ENCODE measurements at places on chromosomes 5 and 9.

DNA sequence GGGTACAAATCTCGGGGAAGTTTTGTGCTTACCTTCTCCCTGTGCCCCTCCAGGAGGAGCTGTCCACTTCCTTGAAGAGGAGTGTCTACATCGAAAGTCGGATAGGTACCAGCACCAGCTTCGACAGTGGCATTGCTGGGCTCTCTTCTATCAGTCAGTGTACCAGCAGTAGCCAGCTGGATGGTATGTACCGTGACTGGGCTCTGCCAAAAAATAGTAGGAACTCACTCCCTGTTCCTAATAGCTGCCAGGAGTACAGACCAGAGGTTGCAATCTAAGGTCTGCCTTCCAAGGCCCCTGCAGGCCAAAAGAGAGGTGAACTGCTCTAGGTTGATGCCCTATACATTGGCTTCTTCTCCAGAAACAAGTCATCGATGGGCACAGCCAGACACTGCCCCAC lies 3.9 kb downstream of the KIF20A start:
- DNase-seq, result no peak

GRCh38 chr5:144403058-144403457 lies 232.4 kb downstream of the KCTD16 start:
- DNase-seq, result no peak

- no peak for DNase-seq
Observed at GRCh38 chr9:110142253-110142652, 65.7 kb downstream of the C9orf152 start.

GRCh38 chr5:105453216-105453807 lies 1890.7 kb upstream of the NUDT12 start:
- no peak for DNase-seq

- DNase-seq, result no peak
Observed at GRCh38 chr9:75200892-75201470, 112.7 kb downstream of the OSTF1 start.

- no peak for DNase-seq
Observed at GRCh38 chr5:179336126-179336870, 9.0 kb downstream of the ADAMTS2 start.

DNA sequence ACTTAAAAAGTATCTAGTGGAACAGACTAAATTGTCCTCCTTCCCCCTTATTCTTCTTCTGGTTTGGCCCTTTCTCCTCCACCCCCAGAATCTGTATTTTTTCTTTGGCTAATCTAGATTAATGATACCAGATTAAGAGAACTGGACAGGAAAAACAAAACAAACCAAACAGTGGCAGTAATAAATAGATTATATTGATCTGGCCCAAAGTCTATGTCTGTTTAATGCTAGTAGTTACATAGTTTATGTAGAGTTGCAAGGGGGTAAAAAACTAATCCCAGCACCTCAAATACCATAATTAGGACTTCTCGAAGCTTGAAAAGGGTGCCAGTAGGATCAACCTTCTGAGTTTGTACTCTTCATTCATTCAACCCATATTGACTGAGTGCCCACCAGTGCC lies 104.5 kb downstream of the ARL15 start:
- DNase-seq, result no peak

GRCh38 chr5:93151896-93152295 lies 429.1 kb downstream of the NR2F1-AS1 start:
- DNase-seq, result no peak

DNA sequence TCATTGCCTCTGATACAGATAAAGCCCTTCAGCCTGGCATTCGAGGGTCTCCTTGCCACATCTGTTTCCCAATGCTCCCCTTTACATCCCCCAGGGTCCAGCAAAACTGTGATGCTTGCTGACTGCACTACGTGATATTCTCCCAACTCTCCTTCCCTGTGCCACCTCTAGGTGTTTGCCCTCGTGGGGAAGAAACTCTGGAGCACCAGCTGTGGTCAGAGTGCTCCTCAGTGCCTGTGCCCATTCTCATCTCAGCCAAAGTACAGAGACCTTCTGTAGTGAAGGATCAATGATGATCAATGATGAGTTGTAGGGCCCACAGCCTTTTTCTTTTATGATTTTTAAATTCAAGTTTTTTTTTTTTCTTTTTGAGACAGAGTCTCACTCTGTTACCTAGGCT lies 40.3 kb upstream of the MELK start:
- DNase-seq, result no peak

- no peak for DNase-seq
Observed at GRCh38 chr5:83662558-83662957, 58.1 kb downstream of the HAPLN1 start.

DNA sequence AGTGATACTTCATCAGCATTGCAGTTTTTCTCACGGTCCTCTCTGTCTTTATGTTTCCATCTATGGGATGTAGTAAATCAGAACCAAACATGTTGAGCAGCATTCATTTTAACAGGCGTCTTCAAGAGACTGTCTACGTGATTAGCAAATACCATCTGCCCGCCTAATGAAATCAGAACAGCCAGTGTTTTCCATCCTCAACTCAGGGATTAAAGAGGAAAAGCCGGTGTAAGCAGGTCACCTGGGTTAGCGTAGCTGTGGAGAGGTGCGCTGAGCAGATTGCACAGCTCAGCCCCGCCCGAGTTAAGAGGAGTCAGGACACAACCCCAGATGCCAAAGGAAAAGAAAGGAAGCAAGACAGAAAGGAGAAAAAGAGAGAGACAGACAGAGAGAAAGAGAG lies 54.3 kb upstream of the ANKRD33B start:
- DNase-seq, result no peak

- DNase-seq, result no peak
Observed at GRCh38 chr5:131945551-131946168, at the start of gene MEIKIN. TSS of gene MEIKIN (minus strand) at chr5:131945663. CDS start at chr5:131945505, 158 bp downstream.

DNA sequence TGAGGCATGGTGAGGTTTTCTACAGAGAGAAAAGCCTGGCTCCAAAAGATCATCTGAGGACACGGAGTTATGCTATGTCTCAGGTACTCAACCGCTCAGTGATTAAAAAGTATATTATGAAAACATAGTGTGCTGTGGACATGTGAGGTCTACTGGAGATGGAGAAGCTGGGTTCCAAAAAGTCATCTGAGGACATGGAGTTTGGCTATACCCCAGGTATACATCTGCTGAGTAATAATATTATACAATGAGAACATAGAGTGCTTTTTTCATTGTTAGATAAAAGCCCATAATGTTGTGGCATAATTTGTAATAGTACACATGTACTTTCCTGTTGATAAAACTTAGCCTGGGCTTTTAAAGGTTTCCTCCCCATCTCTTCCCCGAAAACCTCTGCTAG lies 70.7 kb upstream of the SHISAL2B start:
- no peak for DNase-seq

- DNase-seq, result no peak
Observed at GRCh38 chr5:37836235-37836591, 3.6 kb downstream of the GDNF start.

GRCh38 chr9:91126761-91127445 lies 234.8 kb downstream of the AUH start:
- DNase-seq, result no peak

DNA sequence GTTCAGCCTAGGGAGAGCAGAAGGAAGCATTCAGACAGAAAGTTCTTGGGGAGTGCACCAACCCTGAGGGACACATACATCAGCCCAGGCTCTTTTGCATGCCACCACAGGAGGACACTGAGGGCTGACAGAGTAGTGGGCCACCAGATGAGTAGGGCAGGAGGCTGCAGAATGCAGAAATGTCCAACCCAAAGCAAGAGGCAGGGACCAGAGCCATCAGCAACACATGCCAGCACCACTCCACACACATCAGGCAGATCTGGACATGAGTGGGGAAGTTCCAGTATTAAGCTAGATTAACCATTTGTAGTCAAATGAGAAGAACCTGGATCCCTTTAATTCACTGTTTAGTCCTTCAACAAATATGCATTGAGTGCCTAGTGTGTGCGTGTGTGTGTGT lies 35.7 kb upstream of the OTULINL start:
- no peak for DNase-seq

DNA sequence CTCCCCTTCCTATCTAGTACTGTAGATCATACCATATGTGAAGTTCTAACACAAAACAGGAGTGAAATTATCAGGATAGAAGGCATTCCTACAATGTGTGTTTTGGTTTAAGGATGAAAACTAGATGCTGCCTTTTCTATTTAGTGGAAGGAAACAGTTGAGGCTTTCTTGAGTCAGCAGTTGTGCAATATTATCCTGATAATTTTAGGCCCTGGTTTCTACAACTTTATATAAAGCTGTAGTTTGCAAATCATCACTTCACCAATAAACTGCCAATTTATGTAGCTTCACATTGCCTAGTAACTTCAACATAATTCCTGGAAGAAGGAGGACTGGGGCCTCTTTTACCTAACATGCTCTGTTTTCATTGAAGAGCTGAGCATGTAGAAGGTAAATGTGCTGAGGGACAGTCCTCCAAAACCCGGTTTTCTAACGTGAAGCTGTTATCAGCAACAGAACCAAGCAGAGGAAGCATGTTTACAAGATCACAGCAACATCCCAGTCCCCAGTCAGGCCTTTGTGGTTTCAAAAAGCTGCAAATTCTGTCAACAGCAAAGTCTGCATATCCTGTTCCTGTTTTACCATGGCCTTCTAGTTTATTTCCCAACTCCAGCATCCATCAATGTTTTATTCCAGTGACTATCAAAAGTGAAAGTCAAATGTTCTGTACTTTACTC lies 513.4 kb upstream of the MEF2C start:
- DNase-seq, result peak; percentile 26

- no peak for DNase-seq
Observed at GRCh38 chr9:123715258-123715657, 214.7 kb downstream of the DENND1A start.

DNA sequence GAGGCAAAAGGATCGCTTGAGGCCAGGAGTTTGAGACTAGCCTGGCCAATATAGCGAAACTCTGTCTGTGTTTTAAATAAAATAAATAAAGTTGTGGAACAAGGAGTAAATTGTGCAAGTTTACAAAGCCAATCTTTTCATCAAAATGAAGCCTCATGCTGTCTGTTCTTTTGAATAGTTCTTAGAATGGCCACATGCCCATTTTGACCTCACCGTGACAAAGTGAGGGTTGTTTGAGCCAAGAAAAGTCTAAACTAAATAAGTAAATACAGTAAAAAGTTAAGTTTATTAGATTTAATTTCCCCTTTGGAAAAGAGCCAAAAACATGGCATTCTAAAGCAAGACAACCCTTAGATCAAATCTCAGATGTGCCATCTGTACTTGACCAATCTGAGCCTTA lies 165.7 kb downstream of the NDUFS4 start:
- DNase-seq, result no peak

DNA sequence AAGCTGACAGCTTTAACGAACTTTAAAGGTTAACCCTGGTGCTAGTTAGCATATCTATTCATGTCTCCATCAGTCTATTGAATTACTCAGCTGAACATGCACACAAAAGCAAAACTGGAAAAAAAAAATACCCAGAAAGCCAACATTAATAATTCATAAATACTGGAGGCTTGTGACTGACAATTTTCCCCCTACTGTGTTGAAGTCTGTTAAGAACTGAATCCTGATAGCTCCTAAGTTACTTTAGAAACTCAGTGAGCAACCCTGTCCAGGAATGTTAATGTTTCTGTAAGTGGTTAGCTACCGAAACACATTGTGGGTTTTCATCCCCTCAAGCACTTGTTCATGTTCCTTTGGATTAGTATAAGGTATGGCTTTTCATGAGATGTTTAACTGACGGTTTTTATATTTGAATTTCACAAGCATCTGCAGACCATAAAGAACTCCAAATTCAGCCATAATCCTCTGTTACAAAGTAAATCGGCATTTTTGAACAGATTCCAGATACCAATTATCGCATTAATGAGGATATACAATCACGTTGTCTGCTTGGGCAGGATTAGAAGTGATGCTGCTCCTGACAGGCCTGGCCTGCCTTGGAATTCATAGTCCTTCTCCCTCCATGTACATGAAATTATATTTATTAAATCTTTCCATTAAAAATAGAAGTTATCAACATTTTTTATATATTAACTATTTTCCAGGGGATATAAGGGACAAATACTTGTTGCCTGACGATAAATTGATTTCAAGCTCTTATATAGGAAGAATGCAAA lies 331.2 kb downstream of the TLE4 start:
- DNase-seq, result no peak

DNA sequence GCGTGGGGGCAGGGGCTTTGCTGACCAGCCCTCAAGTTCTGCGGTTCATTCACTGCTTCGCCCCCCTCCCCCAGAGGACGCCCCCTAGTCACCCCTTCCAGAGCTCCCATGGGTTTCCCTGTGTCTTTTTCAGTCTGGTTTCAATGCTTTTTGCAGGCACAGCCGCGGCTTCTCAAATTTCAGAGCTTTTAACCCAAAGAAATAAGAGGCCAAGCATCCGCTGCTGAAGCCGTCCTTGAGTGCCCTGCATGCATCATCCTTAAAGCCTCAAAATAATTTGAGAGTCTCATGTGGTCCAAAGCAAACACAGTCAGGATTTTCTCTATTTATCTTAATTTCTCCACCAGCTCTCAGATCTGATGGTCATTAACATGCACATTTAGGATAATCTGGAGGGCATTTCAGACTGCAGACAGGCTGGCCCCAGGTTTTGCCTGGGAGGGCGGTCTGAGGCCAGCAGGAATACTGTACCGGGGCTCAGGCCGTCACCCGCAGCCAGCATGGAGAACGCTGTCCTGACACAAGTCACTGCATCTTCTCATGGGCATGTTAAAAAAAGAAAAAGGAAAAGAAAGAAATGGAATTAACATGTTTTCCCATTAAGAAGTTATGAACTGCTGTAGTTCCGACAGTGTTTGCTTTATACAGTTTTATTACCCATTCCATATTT lies 420.8 kb upstream of the IRX4 start:
- no peak for DNase-seq

- no peak for DNase-seq
Observed at GRCh38 chr5:176614805-176615478, 5.0 kb upstream of the GPRIN1 start.

DNA sequence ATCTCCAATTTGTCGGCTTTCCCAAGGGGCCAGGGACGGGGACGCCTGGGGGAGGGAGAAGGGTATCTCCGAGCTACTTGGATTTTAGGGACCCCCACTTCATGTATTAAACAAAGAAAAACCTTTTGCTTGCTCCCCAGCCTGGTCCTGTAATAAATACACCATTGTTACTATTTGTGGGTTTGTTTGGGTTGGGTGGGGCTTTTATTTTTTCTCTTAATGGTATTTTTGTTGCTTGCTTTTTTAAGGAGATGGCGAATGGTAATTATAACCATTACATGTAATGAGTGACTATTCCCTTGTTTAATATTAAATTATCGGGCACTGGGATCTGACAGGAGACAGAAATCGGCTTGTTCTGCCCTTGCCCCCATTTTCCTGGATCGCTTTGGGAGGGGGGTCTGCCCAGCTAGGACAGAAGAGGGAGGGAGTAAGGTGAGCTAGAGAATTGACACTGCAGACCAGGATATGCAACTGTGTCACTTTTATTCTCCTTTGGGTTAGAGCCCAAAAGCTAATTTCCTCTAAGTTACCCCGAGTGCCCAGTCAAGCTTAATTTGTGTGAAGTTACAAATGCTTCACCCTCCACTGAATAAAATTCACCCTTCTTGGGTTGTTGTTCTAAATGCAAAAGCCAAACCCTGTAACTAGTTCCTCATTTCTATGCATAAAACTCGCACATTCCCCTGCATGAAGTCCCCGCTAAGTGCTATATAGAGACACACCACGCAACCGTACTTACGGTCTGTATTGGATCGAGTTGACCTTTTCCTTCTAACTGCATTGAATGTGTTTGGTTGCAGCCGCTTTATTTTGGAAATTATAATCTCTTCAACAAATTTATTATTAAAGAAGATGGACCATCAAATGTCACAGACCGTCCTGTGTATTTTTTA lies 1.6 kb upstream of the ZNF608 start:
- DNase-seq, result peak; percentile 51

All from CD4-positive, alpha-beta T cell treated with Interleukin-1 beta for 1 hour (primary cell).